ENCODE measurements at places on chromosomes 4 and X. TPM values are rescaled to one million over a fixed set of nuclear protein-coding genes. Genes with fewer than 3 reads are reported as not detected.

FAM47E gene
- 1.4 TPM for total RNA-seq

SMARCA1 gene
- 34.1 TPM for total RNA-seq

F9 gene
- not detected for total RNA-seq

JAKMIP1 gene
- not detected for total RNA-seq

TENM3 gene
- 6.0 TPM for total RNA-seq

F8A3 gene
- total RNA-seq, result 0.79 TPM

MTNR1A gene
- not detected for total RNA-seq
